ENCODE measurements at places on chromosomes 12 and 14. TPM values are rescaled to one million over a fixed set of nuclear protein-coding genes. Genes with fewer than 3 reads are reported as not detected.

GRCh38 chr12:59403259-59403932 lies 192.4 kb upstream of the SLC16A7 start:
- H3K4me1 ChIP-seq: peaks cover 2% of the 10 kb centered on the region
- no peaks in the 10 kb centered on the region for H3K36me3 ChIP-seq
- H3K4me3 ChIP-seq: no peak overlapping the region
- peak; percentile 27 for DNase-seq
- H3K27me3 ChIP-seq: no peaks in the 10 kb centered on the region
- no peak overlapping the region for H3K27ac ChIP-seq

- DNase-seq: no peak
- no peaks in the 10 kb centered on the region for H3K4me1 ChIP-seq
- H3K4me3 ChIP-seq: no peak overlapping the region
- H3K27ac ChIP-seq: no peak overlapping the region
These were observed 943 bp upstream of the MGAT4C start for GRCh38 chr12:86257134-86257533.

DNA sequence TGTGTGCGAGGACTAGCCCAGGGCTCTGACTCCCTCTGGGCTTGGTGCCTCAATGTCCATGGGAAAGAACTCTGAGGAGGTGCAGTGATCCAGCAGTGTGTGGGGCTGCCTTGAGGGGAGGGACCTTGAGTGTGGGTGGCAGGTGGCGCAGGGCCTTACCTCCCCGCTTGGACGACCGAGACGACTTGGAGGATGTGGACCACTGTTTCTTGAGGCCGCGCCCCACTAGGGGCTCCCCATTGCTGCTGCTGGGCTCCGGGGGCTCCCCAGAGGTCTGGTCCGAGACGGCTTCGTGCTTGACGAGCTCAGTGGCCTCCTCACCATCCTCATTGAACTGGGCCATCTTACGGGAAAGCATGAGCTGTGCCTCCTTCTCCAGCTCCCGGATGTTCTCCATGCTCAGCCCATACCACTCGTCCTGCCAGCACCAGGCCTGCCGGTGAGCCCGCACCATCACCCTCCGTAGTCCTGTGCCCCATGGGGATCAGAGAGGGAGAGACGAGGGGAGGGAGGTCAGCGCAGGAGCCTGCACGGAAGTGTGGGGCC lies 24.7 kb downstream of the ARL6IP4 start:
- no peaks in the 10 kb centered on the region for H3K4me1 ChIP-seq
- DNase-seq: no peak
- H3K36me3 ChIP-seq: no peaks in the 10 kb centered on the region

- no peaks in the 10 kb centered on the region for H3K36me3 ChIP-seq
- no peak overlapping the region for H3K27ac ChIP-seq
- no peak for DNase-seq
- H3K4me1 ChIP-seq: no peaks in the 10 kb centered on the region
These were observed 70.8 kb downstream of the SCN8A start for GRCh38 chr12:51661836-51662235.

DNA sequence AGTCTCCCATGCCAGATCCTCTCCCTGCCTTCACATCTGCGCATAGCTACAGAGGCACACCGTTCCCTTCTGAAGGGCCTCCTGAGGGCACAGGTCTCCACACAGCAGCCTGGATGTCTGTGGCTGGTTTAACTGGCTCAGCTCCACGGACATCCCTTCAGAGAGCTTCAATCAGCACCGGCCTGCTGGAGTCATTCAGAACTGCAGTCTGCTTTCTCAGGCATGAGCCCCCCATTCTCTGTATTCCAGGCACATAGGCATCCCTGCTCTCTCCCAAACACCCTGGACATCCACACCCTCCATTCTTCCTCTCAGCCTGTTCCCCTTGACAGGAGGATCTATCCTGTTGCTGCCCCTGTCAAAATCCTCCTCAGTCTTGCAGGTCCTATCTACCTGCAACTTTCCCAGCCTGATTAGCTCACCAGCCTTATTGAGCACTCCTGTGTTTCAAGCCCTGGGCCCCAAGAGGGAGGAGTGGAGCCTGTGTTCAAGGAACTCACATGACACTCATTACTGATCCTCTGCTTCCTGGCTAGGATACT lies 2.9 kb upstream of the DHRS2 start:
- no peak overlapping the region for H3K27ac ChIP-seq
- DNase-seq: no peak
- H3K4me1 ChIP-seq: peaks cover 7% of the 10 kb centered on the region
- no peaks in the 10 kb centered on the region for H3K27me3 ChIP-seq
- H3K36me3 ChIP-seq: no peaks in the 10 kb centered on the region
- no peak overlapping the region for H3K4me3 ChIP-seq

GRCh38 chr14:36939265-36939664 lies 233.1 kb downstream of the SLC25A21 start:
- no peak for DNase-seq
- peaks cover 4% of the 10 kb centered on the region for H3K27me3 ChIP-seq
- H3K27ac ChIP-seq: no peak overlapping the region
- H3K36me3 ChIP-seq: no peaks in the 10 kb centered on the region
- H3K4me1 ChIP-seq: no peaks in the 10 kb centered on the region
- H3K4me3 ChIP-seq: no peak overlapping the region

GRCh38 chr14:54682578-54682977 lies 115.7 kb downstream of the SAMD4A start:
- H3K27me3 ChIP-seq: peaks cover 5% of the 10 kb centered on the region
- no peak overlapping the region for H3K27ac ChIP-seq
- H3K36me3 ChIP-seq: no peaks in the 10 kb centered on the region
- H3K4me3 ChIP-seq: no peak overlapping the region
- H3K4me1 ChIP-seq: peaks cover 10% of the 10 kb centered on the region
- no peak for DNase-seq

GRCh38 chr12:128827724-128828123 lies 4.0 kb upstream of the SLC15A4 start:
- no peaks in the 10 kb centered on the region for H3K36me3 ChIP-seq
- no peak overlapping the region for H3K27ac ChIP-seq
- peaks cover 17% of the 10 kb centered on the region for H3K27me3 ChIP-seq
- H3K4me3 ChIP-seq: no peak overlapping the region

DNA sequence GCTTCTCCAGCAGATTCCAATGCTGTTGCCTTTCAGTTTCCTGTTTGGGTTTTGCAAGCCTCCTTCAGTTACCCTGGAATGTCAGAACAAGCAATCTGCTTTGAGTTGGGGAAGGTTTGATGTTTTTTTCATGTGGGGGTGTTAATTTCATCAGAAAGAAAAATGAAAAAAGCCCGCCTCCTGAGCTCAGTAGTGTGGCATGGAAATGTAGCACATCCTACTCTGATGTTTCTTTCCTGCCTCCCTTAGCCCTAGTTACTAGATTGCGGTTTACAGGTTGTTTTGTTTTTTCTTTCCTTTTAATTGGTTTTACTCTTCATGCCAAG lies 22.6 kb downstream of the IFNG-AS1 start:
- H3K4me3 ChIP-seq: no peak overlapping the region
- no peak overlapping the region for H3K27ac ChIP-seq
- no peaks in the 10 kb centered on the region for H3K36me3 ChIP-seq
- H3K4me1 ChIP-seq: peaks cover 7% of the 10 kb centered on the region
- H3K27me3 ChIP-seq: no peaks in the 10 kb centered on the region

- no peaks in the 10 kb centered on the region for H3K36me3 ChIP-seq
- DNase-seq: no peak
- H3K27me3 ChIP-seq: peaks cover 11% of the 10 kb centered on the region
- no peak overlapping the region for H3K27ac ChIP-seq
- no peak overlapping the region for H3K4me3 ChIP-seq
These were observed 142.8 kb upstream of the PELI2 start for GRCh38 chr14:55975281-55975910.

DNA sequence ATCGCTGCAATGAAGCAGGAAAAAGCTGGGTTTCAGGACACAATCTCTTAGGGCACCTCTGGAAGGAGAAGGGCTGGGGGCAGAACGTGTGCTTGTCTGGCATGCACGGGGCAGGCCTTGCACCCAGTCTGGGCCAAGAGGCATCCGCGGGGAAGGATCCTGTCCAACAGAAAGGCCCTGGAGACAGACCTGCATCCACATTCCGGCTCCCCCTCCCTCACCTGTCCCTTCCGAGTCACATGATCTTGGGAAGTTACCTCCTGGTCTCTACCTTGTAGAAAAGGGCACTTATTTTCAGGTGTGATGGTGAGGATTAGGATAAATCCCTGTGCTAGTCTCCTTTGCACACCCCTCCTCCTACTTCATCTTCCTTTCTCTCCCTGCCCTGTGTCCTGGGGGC lies 25.4 kb downstream of the CLMN start:
- H3K27me3 ChIP-seq: peaks cover 23% of the 10 kb centered on the region
- no peaks in the 10 kb centered on the region for H3K36me3 ChIP-seq
- no peak for DNase-seq
- H3K4me1 ChIP-seq: no peaks in the 10 kb centered on the region
- H3K27ac ChIP-seq: no peak overlapping the region

GRCh38 chr12:47773062-47773857 lies at the start of gene SLC48A1:
Gene SLC48A1, plus strand, starts transcription at chr12:47773238. Its CDS starts 67 bp downstream, at chr12:47773305.
- peak; percentile 53 for DNase-seq
- peaks cover 27% of the 10 kb centered on the region for H3K4me1 ChIP-seq
- H3K27ac ChIP-seq: peak within 1 kb of the TSS; percentile 82

GRCh38 chr14:26963711-26964110 lies 365.9 kb upstream of the NOVA1 start:
- no peak overlapping the region for H3K4me3 ChIP-seq
- H3K4me1 ChIP-seq: no peaks in the 10 kb centered on the region
- no peaks in the 10 kb centered on the region for H3K36me3 ChIP-seq
- no peak overlapping the region for H3K27ac ChIP-seq
- DNase-seq: no peak

DNA sequence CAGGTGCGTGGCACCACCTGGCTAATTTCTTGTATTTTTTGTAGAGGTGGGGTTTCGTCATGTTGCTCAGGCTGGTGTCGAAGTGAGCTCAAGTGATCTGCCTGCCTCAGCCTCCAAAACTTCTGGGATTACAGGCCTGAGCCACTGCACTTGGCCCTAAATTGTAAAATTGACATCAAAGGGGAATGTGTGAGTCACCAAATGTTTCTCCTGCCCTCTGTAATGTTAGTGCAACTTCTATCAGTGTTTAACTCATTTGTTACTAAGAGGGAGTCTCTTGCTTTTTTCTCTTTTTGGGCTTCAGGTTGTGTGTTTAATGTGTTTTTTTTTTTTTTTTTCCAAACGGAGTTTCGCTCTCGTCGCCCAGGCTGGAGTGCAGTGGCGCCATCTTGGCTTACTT lies 2.3 kb downstream of the TULP3 start:
- peak overlapping the region; percentile 60 for H3K4me3 ChIP-seq
- no peak overlapping the region for H3K27ac ChIP-seq
- H3K27me3 ChIP-seq: no peaks in the 10 kb centered on the region
- H3K4me1 ChIP-seq: peaks cover 26% of the 10 kb centered on the region
- no peak for DNase-seq
- no peaks in the 10 kb centered on the region for H3K36me3 ChIP-seq

GRCh38 chr12:120394483-120395367 lies 25.8 kb upstream of the MSI1 start:
- peaks cover 4% of the 10 kb centered on the region for H3K36me3 ChIP-seq
- peaks cover 40% of the 10 kb centered on the region for H3K27me3 ChIP-seq
- no peak overlapping the region for H3K27ac ChIP-seq
- no peak overlapping the region for H3K4me3 ChIP-seq

DNA sequence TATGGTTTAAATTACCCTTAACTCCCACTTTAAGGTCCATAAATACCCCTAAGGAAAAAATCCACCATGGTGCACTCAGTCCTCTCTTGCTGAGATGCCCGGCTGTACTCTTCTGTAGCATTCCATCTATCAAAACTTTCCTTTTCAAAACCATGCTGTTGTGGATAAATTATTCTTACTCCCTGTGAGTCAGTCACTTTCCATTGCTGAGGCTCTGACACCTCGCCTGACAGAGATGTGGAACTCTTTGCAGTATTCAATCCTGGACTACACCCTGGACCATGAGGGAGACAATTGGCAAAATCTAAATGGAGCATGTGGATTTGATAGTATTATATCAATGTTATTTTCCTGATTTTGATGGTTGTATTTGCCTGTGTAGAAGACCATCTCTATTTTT lies 49.1 kb downstream of the AVPR1A start:
- no peaks in the 10 kb centered on the region for H3K27me3 ChIP-seq
- H3K4me3 ChIP-seq: no peak overlapping the region
- no peaks in the 10 kb centered on the region for H3K4me1 ChIP-seq
- H3K36me3 ChIP-seq: no peaks in the 10 kb centered on the region

- peaks cover 2% of the 10 kb centered on the region for H3K4me1 ChIP-seq
- H3K27me3 ChIP-seq: no peaks in the 10 kb centered on the region
- no peak overlapping the region for H3K27ac ChIP-seq
- H3K4me3 ChIP-seq: no peak overlapping the region
- no peak for DNase-seq
These were observed 31.8 kb downstream of the ISCA2 start for GRCh38 chr14:74525361-74525851.

GRCh38 chr14:21382095-21382494 lies 1.7 kb downstream of the SUPT16H start:
- peaks cover 57% of the 10 kb centered on the region for H3K4me1 ChIP-seq
- H3K36me3 ChIP-seq: peaks cover 21% of the 10 kb centered on the region
- DNase-seq: no peak
- peak overlapping the region; percentile 40 for H3K27ac ChIP-seq
- peak overlapping the region; percentile 60 for H3K4me3 ChIP-seq
- H3K27me3 ChIP-seq: no peaks in the 10 kb centered on the region

DNA sequence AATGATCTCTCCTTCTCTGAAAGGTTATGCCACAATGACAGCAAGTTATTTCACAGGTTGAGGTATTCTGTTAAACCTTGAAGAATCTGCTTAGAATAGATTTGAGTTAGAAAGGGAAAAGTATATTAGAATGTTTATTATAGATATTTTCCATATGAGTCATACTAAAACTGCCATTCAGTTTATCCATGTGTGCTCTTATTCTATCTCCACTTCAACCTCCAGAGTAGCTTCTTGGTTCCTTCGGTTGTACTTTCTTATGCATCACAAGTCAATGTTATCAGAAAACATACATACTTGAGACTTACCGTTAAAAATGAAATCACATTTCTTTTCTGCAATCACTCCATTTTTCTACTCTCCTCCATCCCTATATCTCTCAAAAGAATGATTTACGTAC lies 197.7 kb downstream of the BCAT1 start:
- no peaks in the 10 kb centered on the region for H3K36me3 ChIP-seq
- no peak for DNase-seq
- H3K27ac ChIP-seq: no peak overlapping the region
- no peaks in the 10 kb centered on the region for H3K4me1 ChIP-seq
- no peaks in the 10 kb centered on the region for H3K27me3 ChIP-seq
- H3K4me3 ChIP-seq: no peak overlapping the region

- no peak overlapping the region for H3K4me3 ChIP-seq
- no peaks in the 10 kb centered on the region for H3K36me3 ChIP-seq
- H3K27me3 ChIP-seq: peaks cover 3% of the 10 kb centered on the region
- DNase-seq: no peak
- no peak overlapping the region for H3K27ac ChIP-seq
These were observed 619.9 kb downstream of the AACS start for GRCh38 chr12:125684968-125685790.

GRCh38 chr12:115000038-115000437 lies 316.1 kb upstream of the TBX3 start:
- no peak overlapping the region for H3K4me3 ChIP-seq
- peaks cover 1% of the 10 kb centered on the region for H3K27me3 ChIP-seq
- DNase-seq: no peak
- no peak overlapping the region for H3K27ac ChIP-seq

- H3K4me3 ChIP-seq: no peak overlapping the region
- no peaks in the 10 kb centered on the region for H3K36me3 ChIP-seq
- peaks cover 26% of the 10 kb centered on the region for H3K27me3 ChIP-seq
These were observed 16.1 kb upstream of the CCDC85C start for GRCh38 chr14:99619835-99620834.

CCER1 gene
- not detected for total RNA-seq

TMED8 gene
- total RNA-seq: 7.8 TPM

CLEC9A gene
- not detected for total RNA-seq

SCAF11 gene
- total RNA-seq: 196 TPM

KRT77 gene
- total RNA-seq: not detected

TAS2R50 gene
- 1.2 TPM for total RNA-seq

MAP3K9 gene
- total RNA-seq: 6.8 TPM

HSPA2 gene
- total RNA-seq: 2.3 TPM
